ENCODE measurements at places on chromosomes 12 and 14.

DNA sequence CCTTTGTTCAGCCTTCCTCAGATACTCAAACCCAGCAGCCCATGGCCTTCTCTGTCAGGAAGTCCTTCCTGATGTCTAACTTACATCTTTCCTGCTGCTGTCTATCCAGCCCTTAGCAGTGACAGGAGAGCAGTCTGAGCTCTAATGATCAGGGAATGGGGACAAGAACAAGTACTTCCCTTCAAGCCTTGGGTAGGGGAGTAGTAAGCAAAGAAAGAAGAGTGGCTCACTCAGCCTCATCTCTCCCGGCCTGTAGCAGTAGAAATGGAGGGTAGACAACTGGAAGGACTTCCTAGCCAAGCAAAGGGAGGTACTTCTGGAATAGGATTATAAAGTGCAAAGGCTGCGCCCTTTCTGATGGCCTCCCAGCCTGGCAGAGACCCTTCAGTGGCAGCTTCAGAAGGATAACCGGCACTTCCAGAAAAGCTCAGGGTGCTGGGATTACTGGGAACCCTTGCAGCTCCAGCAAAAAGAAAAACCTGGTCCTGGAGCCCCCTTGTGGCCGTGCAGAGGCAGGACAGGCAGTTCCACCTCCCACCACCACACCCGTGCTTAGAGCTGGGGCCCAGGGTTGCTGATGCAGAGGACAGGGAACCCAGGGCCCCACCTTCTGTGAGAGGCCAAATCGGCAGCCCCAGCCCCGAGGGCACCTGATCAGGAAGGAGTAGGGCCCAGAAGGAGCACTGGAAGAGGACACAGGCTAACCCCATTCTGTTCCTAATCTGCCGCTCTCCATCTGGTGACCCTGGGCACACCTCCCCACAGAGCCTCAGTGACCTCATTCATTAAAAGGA is 12.4 kb upstream of the SMUG1 start:
- peak; percentile 58 for DNase-seq

DNA sequence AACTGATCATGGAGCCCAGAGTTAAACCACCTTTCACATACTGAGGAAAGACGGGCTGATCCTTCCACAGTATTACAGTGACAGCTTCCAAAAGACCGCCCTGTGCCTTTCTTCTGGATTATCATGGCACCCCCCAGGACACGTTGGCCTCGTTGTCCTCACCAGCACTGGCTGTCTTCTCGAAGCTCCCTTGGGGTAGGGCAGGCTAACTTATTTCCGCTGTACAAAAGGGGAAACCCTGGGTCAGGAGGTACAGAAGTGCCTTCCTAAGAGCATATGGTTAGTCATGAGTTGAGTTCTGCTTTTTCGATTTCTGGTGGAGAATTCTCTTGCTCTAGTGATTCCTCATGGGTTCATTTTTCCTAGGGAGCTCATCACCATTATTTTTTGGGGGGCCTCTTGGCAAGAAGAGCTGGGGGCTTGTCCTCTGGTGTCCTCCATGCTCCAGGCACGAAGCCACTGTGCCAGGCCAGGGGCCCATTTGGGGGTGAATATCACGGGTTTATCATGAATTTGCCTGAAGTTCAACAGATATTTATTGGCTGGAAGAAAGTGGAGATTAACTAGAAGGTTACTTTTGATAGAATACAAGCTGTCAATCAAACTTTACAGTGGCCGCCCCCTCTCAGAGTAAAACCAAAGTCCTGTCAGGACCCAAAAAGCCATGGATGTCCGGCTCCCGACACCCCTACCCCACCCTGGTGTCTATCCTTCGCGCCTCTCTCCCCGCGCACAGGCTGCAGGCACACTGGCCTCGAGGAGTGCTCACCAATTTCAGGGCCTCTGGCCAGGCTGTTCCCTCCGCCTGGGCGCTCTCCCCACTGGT is 8.8 kb upstream of the TRAF3 start:
- no peak for DNase-seq

DNA sequence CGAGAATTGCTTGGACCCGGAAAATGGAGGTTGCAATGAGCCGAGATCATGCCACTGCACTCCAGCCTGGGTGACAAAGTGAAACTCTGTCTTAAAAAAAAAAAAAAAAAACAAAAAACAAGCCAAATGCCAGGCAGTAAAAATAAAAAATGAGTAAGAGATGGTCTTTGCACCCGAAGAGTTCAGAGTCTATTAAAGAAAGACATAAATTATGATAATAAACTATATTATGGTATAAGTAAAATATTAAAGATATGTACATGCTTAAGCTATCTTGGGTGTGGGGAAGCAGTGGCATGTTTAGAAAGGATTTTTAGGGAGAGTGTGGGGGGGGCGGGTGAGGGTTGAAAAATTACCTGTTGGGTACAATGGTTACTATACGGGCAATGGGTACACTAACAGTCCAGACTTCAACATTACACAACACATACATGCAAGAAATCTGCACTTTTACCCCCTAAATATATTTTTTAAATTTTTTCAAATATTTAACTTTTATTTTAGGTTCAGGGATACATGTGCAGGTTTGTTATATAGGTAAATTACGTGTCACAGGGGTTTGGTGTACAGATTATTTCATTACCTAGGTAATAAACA is 99.3 kb downstream of the EEA1 start:
- DNase-seq: no peak

GRCh38 chr14:23209651-23210423 is 26.4 kb upstream of the SLC7A8 start:
- DNase-seq: no peak

DNA sequence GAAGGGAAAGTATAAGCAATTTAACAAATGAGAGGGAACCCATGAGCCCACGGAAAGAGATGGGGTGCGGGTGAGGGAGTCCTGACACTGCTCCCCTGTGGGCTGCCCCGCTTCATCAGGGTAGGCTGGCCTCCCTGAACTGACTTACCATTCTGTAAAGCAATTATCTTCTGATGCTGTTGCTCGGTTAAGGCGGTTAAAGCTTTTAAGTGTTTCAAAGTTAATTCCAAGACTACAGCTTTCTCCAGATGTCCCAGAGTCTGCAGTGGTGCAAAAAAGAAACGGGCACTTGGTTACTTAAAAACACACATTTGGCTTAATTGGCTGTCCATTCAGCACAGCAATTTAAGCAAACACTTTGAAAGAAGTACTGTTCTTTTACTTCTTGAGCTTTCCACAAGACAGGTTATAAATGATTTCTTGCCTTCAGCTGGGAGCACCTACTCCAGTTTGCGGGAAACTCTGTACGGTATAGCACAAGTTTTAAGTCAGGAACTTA is 1.3 kb downstream of the BHLHE41 start:
- no peak for DNase-seq

DNA sequence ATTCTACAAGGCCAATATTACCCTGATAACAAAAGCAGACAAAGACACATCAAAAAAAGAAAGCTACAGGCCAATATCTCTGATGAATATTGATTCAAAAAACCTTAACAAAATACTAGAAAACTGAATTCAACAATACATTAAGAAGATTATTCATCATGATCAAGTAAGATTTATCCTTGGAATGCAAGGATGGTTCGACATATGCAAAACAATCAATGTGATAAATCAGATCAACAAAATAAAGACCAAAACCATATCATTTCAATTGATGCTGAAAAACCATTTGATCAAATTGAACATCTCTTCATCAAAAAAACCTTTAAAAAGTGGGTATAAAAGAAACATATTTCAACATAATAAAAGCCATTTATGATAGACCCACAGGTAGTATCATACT is 117.3 kb downstream of the CPNE8 start:
- DNase-seq: no peak

DNA sequence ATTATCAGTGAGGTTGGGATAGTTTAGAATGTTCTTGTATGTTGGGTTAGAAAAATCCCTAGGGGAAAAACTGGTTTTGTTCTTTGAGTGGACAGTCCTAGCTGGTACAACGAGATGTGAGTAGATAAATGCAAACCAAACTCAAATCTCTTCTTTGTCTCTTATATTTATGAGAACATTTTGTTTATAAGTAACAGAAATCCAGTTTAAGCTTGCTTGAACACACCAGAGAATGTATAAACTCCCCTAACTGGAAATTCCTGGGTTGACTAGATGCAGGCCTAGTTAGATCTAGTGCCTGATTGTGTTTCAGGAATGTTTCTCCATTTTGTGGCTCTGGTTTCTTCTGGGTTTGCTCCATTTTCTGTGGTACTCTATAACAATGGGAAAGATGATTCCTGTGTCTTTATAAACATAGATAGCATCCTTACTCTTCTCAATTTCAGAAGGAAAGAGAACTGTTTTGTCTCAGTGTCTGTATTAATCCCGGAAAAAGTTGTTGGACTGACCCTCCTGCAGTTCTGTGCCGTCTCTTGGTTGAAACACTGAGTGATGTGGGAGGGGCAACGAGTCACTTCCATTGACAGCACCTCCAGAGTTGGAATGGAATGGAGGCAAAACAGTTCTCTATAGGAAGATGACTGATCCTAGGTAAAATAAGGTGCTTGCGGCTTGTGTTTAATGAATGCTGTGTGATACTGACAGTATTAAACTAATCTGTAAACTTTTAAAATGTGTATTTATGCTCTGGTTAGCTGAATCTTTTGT is 244.8 kb downstream of the TMTC2 start:
- no peak for DNase-seq

- no peak for DNase-seq
These were observed 22.6 kb upstream of the DRAM1 start for GRCh38 chr12:101854747-101855146.

GRCh38 chr14:25350802-25351201 is 300.9 kb upstream of the STXBP6 start:
- no peak for DNase-seq

- DNase-seq: no peak
These were observed 66.3 kb downstream of the ZNF664 start for GRCh38 chr12:124039276-124039675.

DNA sequence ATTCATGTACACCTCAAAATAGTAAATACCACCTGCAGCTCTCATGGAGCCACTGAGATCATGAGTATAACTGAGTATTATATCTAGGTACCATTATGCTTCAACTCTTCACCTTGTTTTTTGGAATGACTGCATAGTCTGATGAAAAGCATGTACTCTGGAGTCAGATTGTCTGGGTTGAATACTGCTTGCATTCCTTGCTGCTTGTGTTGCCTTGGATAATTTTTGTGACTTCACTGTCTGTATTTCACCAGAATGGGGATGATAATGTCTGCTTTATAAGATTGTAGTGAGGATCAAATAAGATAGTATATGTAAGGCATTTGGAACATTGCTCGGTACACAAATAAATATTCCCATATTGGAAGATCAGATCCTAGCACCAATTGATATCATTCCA is 54.2 kb downstream of the SUSD6 start:
- DNase-seq: no peak

DNA sequence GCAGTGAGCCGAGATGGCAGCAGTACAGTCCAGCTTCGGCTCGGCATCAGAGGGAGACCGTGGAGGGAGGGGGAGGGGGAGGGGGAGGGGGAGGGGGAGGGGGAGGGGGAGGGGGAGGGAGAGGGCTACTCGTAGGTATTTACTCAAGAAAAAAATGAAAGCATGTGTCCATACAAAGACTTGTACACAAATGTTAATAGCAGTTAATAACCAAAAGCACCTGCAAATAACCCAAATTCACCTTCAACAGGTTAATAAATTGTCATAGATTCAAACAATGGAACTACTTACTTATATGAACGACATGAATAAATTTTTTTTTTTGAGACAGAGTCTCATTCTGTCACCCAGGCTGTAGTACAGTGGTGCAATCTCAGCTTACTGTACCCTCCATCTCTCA is 152.4 kb downstream of the BRMS1L start:
- DNase-seq: no peak

DNA sequence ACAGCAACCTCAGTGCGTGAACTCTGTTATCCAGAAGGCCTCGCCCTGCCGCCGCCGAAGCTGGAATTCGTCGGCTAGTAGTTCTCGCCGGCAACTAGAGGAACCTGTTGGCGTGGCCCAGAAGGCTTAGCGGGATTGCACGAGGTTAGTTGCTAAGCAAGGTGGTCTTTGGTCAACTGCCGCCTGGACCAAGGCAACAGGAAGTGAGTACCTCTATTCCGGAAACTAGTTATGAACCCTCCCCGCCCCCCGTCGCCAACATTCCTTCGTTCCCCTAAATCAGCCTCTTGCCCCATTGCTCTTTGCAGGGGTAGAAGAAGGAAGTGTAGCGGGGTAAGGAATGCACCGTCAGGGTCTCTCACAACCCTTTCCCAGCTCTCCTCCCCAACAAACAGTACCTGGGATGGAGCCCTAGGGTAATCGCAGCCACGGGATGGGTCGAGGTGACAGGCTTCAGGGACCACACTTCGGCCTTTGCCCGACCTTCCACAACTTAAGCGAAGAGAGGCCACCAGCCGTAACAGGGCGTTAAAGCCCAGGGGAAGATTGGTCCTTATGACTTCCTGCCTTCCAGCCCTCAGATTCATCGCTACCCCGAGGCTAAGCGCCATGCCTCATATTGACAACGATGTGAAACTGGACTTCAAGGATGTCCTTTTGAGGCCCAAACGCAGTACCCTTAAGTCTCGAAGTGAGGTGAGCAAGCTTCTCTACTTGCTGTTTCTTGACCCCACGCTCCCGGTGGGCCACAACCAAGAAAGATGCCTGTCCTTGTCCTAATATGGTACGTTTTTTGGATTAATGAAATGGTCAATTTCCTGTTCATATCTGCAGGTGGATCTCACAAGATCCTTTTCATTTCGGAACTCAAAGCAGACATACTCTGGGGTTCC is at the start of gene GMPR2:
Gene GMPR2 (plus strand): TSS at position 285 of the 893 bp plus-strand sequence. CDS start 325 bp downstream, at position 610.
- no peak for DNase-seq

DNA sequence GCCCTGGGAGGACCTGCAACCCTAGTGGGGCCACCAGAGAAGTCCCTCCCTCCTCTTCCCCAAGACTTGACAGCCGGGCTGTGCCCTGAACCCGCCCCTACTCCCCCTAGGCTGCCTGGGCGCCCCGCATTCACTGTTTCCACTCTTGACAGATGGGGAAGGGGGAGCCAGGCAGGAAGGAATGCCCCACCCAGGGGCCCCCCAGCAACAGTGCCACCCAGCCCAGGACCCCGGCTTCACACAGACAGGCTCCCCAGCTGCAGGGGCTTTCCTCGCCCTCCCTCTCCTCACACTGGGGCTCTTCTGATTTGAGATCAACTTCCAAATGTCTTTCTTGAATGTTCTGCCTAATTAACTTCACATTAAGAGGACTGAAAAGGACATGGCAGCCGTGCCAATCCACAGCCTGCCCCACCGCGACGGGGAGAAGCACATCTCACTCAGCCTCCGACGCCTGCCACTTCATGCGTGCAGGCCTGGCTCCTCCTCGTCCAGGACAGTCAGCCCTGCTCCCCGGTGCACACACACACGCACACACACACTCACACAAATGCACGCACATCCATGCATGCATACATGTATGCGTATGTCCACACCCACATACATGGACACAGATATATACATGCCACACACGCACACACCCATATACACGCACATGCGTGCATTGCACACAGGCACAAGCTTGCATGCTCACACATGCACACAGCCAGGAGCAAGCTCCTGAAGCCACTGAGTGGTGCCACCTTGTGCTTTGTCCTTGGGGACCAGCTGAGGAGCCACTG is 19.6 kb upstream of the C14orf180 start:
- no peak for DNase-seq

DNA sequence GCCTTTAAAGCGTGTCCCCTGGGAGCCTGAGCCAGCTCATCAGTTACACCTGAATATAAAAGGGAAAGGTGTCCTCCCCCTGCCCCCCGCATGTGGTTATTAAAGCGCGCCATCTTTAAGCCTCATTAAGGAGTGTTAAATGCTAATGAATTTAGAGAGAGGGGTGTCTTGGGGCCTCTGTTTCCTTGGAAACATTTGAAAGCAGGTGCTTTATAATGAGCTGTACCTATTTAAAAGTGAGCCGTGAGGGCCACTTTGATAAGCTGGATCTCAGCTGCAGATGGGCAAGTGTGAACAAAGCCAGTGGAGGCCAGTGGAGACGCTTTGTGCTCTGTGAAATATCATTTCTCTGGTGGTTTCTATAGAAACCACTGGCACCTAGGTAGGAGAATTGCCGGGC is 84.0 kb downstream of the BEGAIN start:
- DNase-seq: no peak

Measured in central memory CD4-positive, alpha-beta T cell (primary cell).